ENCODE measurements at places on chromosomes 2 and 18. TPM values are rescaled to one million over a fixed set of nuclear protein-coding genes. Genes with fewer than 3 reads are reported as not detected.

RGPD3 gene
- 0.17 TPM for total RNA-seq

NLRC4 gene
- total RNA-seq, result not detected

MYO1B gene
- 61.2 TPM for total RNA-seq

IL1R2 gene
- not detected for total RNA-seq

MAPK4 gene
- total RNA-seq, result 3.2 TPM

MYOM1 gene
- total RNA-seq, result 0.78 TPM

- DNase-seq, result no peak
Measured at GRCh38 chr2:15942711-15943345, 2.5 kb downstream of the MYCN start.

GRCh38 chr18:70428439-70428838 lies 139.6 kb downstream of the SOCS6 start:
- no peak for DNase-seq

DNA sequence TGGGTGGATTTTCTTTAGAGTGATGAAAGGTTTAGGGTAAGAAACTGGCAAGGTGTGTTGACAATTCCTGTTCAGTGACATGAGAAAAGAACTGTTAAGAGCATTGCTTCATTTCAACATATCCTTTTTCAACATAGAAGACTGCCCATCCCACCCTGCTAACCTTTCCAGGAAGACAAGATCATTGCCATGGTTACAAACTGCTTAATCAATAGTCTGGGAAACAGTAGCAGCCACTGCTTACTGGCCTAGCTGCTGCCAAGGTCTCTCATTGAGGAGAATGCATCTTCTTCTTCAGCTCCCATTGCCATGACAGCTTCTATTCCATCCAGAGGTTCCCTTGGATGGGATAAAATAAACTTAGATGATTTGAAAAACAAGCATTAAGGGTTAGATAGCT lies 212.1 kb downstream of the LRRTM1 start:
- DNase-seq, result no peak

GRCh38 chr2:241820625-241821384 lies 11.8 kb downstream of the NEU4 start:
- DNase-seq, result no peak

DNA sequence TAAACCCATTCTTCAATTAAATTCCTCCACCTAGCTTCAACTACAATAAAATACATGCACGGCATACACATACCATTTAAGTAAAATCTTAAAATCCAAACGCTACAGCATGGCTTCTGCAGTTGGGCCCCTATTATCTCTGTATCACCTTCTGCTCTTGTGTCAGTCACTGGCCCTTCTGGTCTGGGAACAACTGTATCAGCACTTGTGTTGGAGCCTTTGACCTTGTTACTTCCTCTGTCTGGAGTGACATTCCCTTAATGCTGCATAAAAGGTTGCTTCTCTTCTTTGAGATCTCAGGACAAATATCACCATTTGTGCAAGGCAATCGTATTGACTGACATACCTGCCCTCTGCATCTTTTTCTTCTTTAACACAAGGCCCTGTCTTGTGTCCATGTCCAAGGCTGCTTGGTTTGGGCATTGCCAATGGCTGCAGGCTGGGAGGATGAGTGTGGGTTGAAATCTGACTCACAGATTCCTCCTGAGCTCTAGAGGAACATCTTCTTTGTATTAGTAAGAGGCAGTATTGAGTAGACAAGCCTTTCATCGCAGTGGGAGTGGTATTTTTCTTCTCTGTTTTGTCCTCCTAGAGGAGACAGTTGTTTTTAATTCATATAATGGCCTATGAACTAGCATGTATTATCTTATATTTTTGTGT lies 267.8 kb upstream of the TRIB2 start:
- no peak for DNase-seq

GRCh38 chr2:225797394-225797793 lies 397.9 kb downstream of the NYAP2 start:
- DNase-seq, result no peak

DNA sequence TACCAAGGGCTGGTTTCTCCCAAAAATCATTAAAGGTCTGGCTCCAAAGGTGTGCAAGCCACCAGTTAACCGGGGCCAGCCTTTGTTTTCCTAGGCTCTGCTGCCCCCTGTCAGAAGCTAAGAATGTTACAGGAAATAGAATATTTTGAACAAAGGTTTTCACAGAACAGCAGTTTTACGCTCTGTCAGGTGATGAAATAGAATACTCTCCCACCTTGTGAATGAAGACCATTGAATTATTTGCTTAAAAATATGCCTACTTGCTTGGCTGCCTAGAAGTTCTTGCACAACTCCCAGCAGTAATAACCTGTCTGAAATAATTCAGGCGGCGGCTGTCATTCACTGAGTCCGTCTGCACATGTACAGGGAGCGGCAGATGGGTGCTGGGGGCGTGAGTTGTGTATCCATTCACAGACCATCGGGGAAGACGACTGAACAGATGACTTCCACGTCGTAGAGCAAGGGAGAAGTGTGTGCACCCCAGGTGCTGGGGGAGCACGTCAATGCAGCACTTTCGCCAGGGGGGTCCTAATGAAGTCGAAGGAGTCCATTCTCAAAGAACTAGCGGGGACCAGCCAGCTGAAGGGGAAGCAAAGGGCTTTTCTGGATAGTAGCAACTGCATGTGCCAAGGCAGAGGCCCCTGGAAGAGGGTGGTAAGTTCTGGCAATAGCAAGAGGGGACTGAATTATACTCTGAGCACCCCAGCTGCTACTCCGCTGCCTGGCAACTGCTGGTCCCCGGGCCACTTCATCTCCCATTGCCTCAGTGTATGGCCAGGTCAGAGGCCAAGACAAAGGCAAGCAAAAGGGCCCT lies 56.1 kb downstream of the SF3B1 start:
- DNase-seq, result peak; percentile 70

DNA sequence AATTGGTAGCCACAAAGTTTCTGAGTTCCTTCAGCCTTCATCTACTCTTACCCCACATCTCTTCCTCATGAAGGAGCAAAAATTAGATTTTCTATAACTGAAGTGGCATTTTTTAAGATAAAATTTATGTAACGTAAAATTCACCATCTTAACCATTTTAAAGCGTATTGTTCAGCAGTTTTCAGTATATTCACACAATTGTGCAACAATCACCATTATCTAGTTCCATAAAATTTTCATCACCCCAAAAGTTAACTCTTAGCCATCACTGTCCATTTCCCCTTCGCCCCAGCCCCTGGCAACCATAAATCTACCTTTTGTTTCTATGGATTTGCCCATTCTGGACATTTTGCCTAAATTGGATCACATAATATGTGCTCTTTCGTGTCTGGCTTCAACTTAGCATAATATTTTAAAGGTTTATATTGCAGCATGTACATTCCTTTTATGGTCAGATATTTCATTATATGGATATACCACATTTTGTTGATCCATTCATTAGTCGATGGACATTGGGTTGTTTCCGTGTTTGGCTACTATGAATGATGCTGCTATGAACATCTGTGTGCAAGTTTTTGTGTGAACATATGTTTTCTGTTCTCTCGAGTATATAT lies 44.6 kb downstream of the ATIC start:
- DNase-seq, result no peak

DNA sequence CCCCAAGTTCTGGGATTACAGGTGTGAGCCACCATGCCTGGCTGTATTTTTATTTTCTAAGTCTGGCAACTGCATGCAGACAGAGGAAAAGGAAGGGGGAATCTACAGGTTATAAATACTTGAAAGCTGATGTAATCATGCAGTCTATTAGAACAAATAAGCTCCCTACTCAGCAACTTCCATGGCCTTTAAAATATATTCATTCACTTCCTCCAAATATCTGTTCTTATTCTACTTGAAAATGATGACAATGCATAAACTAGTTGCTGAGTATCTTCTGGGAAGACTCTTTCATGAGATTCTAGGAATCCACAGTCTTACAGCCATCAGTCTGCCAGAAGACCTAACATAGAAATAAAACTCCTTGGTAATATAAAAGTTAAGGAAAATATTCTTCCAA lies 66.9 kb upstream of the NCKAP5 start:
- no peak for DNase-seq

DNA sequence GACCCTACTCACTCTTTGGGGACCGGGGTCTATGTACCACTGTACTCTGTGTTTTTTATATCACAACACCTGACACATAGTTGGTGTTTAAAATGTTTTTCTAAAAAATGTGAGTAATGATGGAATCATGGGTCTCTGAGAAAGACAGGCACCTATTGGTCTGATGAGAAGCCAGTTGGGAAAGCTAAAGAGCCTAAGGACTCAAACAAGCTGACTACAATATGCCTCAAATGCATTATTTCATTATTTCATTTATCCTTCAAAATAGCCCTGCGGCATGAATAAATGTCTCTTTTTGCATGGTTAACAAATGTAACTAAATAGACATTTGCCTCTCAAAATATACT lies 102.9 kb upstream of the SCN1A start:
- DNase-seq, result no peak

- DNase-seq, result no peak
Measured at GRCh38 chr18:11305507-11305906, 156.1 kb upstream of the PIEZO2 start.

DNA sequence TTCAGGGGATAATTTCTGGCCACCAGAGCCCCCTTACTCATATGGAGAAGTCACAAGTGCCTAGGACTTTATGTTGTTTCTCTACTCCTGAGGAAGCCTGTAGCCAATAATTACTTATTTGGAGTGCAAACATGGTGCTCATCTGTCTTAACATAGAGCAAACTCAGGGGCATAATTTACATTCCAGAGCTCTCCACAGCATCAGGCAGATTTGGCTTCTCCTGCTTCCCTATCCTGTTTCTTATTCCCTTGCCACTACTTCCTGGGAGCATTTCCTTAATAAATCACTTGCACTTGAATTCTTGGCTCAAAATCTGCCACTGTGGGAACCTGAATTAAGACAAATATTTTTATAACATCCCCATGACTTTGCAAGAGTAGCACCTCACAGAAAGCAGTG lies 960.9 kb downstream of the SOCS6 start:
- DNase-seq, result no peak

- no peak for DNase-seq
Measured at GRCh38 chr2:157442191-157442590, 1.7 kb downstream of the CYTIP start.

DNA sequence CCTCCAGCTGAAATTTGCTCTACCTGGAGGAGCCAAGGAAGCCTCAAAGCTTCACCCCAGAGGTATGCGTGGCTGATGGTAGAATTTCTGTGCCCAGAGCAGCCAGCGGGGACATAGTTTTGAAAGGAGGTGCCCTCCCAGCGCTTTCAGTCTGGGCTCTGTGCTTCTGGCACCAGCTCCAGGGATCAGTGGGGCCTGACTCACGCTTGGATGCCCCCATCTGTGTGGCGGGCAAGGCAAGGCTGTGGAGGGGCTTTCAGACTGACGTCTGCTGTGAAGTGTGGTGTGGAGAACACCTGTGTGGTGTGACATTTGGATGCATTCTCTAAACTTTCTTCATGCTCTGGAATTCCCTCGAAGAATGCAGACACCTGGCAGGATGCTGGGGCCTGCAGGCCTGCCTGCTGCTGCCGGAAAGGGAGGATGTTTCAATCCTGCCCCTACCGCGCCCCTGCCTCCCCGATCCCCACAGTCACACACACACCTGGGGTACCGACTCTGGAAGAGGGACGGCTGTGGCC lies 84.1 kb downstream of the CTIF start:
- no peak for DNase-seq

DNA sequence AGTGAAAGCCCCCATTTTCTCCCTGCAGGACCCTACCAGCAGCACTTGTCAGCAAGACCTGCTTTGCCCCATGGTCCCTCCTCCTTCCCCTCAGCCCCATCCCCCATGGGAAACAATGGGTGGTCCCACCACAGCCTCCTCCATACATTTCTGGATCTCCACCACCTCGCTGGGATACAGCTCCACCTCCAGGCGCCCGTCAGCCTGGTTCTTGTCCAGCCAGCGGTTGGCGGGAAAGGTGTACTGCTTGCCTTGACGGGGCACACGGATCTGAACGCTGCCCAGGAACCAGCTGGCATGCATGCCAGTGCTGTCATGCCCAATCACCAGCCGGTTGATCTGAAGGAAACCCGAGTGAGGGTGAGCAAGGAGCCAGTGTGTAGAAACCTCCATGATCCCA lies 90.9 kb downstream of the LOXHD1 start:
- no peak for DNase-seq

DNA sequence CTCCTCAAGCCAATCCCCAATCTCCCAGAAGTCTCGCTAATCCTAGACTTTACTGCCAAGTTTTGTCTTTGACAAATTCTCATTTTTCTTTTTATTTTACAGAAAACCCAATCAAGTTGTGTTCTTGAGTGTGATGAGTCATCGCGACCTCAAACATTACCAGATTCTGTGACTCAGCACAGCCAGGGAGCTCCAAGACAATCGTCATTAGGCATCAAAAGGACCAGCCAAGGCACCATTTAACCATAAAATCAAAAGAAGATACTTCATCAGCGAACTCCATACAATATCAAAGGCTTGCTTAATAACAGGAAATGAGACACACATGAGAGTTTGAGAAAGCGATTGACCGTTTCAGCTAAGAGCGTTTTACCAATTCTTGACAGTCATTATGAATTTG lies 146.2 kb upstream of the AGAP1 start:
- no peak for DNase-seq

All from H1 (cell line).